ENCODE measurements at places on chromosomes 13 and 19.
A peak's percentile ranks its signal among the peaks of the same experiment; 100 is the strongest.

DNA sequence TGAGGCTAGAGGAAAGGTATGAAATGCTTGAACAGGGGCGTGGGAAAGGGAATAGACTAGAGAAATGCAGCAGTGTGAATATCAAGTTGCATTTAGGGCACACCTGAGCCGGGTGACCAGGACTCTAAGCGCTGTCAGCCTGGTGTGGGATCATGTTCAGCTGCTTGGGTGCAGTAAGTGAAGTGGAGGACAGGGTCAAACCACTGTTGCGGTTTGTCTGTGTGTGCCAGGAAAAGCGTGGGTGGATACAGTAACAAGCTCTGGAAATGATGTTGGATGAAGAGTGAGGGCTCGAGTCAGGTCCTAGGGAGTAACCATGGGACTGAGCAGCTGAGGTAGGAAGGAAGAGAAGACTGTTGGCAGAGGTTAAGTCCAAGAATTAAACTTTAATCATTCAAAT lies 15.8 kb downstream of the DGKH start:
- H3K36me3 ChIP-seq, result peaks cover 6% of the 10 kb centered on the region
- DNase-seq, result no peak
- no peak overlapping the region for H3K27ac ChIP-seq
- no peaks in the 10 kb centered on the region for H3K4me1 ChIP-seq
- H3K4me3 ChIP-seq, result no peak overlapping the region

GRCh38 chr13:43388282-43389034 lies 365.1 kb downstream of the DNAJC15 start:
- H3K27me3 ChIP-seq, result no peaks in the 10 kb centered on the region
- no peaks in the 10 kb centered on the region for H3K4me1 ChIP-seq
- H3K36me3 ChIP-seq, result no peaks in the 10 kb centered on the region
- H3K27ac ChIP-seq, result no peak overlapping the region
- H3K4me3 ChIP-seq, result no peak overlapping the region
- no peak for DNase-seq

GRCh38 chr19:1189419-1189818 lies 15.4 kb upstream of the SBNO2 start:
- no peaks in the 10 kb centered on the region for H3K36me3 ChIP-seq
- no peaks in the 10 kb centered on the region for H3K4me1 ChIP-seq
- no peak overlapping the region for H3K4me3 ChIP-seq
- no peak for DNase-seq
- H3K27me3 ChIP-seq, result no peaks in the 10 kb centered on the region

GRCh38 chr19:7911508-7912143 lies 3.0 kb upstream of the TGFBR3L start:
- peaks cover 42% of the 10 kb centered on the region for H3K36me3 ChIP-seq
- H3K4me3 ChIP-seq, result no peak overlapping the region
- H3K27me3 ChIP-seq, result peaks cover 5% of the 10 kb centered on the region
- DNase-seq, result no peak
- peaks cover 8% of the 10 kb centered on the region for H3K4me1 ChIP-seq

- H3K4me1 ChIP-seq, result peaks cover 49% of the 10 kb centered on the region
- H3K27ac ChIP-seq, result peak overlapping the region; percentile 84
- peak overlapping the region; percentile 85 for H3K4me3 ChIP-seq
- peaks cover 28% of the 10 kb centered on the region for H3K36me3 ChIP-seq
Measured at GRCh38 chr19:42284591-42285341, 15.7 kb downstream of the CIC start.

GRCh38 chr19:41541990-41542584 lies 33.9 kb upstream of the CEACAM21 start:
- H3K4me1 ChIP-seq, result no peaks in the 10 kb centered on the region
- H3K27me3 ChIP-seq, result no peaks in the 10 kb centered on the region
- DNase-seq, result peak; percentile 76
- H3K27ac ChIP-seq, result no peak overlapping the region
- H3K36me3 ChIP-seq, result no peaks in the 10 kb centered on the region
- no peak overlapping the region for H3K4me3 ChIP-seq

DNA sequence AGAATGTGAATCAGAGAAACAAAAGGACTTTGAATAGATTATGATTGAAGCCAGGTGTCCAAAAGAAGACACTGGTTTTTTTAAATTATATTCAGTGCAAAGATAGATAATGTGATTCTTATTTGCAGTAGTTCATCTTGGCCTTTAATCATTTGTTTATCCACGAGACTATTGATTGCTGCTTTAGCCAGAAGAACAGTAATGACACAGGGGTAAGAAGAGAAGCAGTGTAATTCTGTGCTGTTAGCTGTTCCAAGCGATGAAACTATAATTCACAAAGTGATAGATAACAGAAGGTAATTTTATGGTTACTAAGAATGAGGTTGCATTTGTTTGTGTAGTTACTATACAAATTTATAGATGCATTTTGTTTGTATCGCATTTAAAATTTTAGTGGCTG lies 311.6 kb downstream of the MZT1 start:
- no peak overlapping the region for H3K4me3 ChIP-seq
- DNase-seq, result no peak
- no peaks in the 10 kb centered on the region for H3K36me3 ChIP-seq
- H3K27ac ChIP-seq, result no peak overlapping the region
- H3K27me3 ChIP-seq, result no peaks in the 10 kb centered on the region

DNA sequence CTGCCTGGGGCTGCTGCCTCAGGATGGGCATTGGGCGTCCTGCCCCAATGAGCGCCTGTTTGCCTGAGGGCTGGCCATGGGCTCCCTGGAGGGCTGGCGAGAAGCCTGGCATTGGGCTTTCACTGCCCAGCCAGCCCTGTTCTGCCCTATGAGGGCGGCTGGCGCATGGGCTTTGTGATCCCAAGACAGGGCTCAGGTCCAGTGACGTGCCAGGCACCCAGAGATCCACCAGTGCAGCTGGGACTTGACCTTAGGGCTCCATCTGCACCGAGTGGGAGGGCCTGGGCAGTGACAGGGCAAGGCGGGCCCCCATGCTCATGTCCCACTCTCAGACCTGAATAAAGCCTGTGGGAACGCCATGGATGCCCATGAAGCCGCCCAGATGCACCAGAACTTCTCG lies 34.3 kb downstream of the MAU2 start:
- H3K36me3 ChIP-seq, result peaks cover 69% of the 10 kb centered on the region
- H3K27me3 ChIP-seq, result no peaks in the 10 kb centered on the region
- no peak overlapping the region for H3K4me3 ChIP-seq
- H3K4me1 ChIP-seq, result no peaks in the 10 kb centered on the region
- H3K27ac ChIP-seq, result no peak overlapping the region

GRCh38 chr13:72218966-72219365 lies 352.0 kb upstream of the DACH1 start:
- no peak for DNase-seq
- no peaks in the 10 kb centered on the region for H3K4me1 ChIP-seq
- no peak overlapping the region for H3K27ac ChIP-seq
- no peaks in the 10 kb centered on the region for H3K27me3 ChIP-seq
- H3K36me3 ChIP-seq, result no peaks in the 10 kb centered on the region

DNA sequence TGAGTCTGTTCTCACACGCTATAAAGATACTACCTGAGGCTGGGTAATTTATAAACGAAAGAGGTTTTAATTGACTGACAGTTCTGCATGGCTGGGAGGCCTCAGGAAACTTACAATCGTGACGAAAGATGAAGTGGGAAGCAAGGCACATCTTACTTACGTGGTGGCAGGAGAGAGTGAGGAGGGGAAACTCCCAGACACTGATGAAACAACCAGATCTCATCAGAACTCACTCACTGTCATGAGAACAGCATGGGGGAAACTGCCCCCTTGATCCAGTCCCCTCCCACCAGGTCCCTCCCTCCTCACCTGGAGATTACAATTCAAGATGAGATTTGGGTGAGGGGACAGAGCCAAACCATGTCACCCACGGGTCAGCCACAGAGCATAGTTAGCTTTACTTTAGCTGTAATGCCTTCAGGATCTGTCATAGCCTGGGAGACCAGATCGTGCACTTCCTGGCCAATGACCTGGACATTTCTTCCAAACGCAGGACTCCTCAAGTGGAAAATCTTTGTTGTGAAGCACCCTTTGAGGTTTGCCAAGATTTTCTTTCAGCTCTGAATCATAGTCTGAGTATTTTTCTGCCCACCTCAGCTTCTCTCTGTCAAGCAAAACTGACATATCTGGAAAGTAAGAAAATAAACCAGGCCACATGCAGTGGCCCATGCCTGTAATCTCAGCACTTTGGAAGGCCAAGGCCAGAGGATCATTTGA lies 25.2 kb upstream of the HIF3A start:
- H3K4me3 ChIP-seq, result no peak overlapping the region
- H3K27ac ChIP-seq, result no peak overlapping the region
- H3K4me1 ChIP-seq, result no peaks in the 10 kb centered on the region
- no peaks in the 10 kb centered on the region for H3K27me3 ChIP-seq

DNA sequence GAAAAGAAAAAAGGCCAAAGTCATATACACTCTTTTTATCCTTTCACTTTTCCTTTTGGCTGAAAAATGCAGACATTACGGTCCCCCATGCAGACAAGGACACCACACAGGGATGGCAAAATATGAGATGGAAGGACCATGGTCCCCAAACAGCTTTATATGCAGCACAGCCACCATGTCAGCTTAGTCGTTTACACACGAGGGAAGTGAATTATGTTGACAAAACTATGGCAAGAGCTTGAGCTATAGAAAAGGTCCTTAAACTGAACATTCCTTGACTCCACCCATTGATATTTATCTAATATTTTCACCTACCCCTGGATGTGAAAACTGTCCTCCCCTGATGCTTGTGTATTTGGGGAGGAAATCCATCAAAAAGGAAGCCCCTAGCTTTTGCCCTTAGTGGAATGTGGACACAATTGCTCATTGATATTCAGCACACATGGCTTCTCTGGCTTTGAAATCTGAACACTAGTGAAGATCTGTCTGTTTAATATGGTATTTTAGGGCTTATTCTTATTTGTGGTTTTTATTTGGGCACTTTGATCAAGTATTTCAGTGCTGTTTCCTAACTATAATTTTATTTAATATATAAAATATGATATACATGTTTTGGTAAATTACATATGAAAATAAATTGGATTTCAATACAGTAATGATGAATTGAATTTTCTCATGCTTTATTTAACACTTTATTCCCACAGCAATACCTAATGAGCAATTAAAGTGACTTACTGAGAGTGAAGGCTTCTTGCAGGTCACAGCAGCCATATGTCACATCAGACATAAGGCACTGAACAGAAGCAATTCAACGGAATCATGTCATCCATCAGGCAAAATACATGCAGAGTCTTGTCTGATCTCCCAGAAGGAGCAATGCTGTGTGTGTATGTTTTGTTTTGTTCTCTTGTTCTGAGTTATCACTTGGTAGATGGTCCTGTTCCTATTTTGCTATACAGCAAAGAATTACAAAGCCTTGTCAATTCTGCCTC lies 6.8 kb upstream of the GTF2F2 start:
- no peak overlapping the region for H3K4me3 ChIP-seq
- H3K36me3 ChIP-seq, result no peaks in the 10 kb centered on the region
- H3K27me3 ChIP-seq, result no peaks in the 10 kb centered on the region
- DNase-seq, result no peak

- no peaks in the 10 kb centered on the region for H3K4me1 ChIP-seq
- H3K27me3 ChIP-seq, result no peaks in the 10 kb centered on the region
- no peak overlapping the region for H3K4me3 ChIP-seq
- no peaks in the 10 kb centered on the region for H3K36me3 ChIP-seq
- no peak for DNase-seq
Measured at GRCh38 chr13:104357174-104357573, 1291.0 kb upstream of the SLC10A2 start.

DNA sequence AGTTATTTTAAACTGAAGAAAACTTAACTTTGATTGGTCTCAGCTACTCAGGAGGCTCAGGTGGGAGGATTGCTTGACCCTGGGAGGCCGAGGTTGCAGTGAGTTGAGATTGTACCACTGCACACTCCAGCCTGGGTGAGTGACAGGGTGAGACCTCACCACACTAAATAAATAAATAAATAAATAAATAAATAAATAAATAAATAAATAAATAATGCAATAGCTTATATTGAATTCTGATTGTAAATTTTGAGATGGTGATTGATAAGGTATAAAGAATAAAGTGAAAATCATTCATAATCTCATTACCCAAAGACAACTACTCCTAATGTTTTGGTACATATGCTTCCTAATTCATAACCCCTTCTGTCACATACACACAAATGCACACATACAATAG lies 58.1 kb downstream of the TUBA3C start:
- DNase-seq, result no peak
- no peak overlapping the region for H3K27ac ChIP-seq
- H3K36me3 ChIP-seq, result no peaks in the 10 kb centered on the region
- H3K27me3 ChIP-seq, result no peaks in the 10 kb centered on the region
- H3K4me1 ChIP-seq, result no peaks in the 10 kb centered on the region

DNA sequence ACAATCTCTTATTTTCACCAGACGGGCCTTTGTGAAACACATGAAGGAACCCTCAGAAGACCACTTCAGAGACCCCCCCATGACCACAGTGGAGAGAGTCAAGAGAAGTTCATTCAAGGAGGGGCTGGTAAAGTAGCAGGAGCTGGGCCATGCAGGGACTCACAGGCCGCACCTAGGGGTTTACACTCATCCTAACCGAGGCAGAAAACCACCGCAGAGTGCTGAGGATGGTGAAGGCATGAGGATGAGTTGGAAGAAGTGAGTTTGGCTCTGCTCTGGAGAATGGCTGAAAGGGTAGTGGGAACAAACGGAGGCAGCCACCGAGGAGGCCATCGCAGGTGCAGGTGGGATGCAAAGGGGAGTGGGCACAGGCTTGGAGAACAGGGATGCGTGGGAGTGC lies 1046.9 kb downstream of the UQCRFS1 start:
- H3K27ac ChIP-seq, result no peak overlapping the region
- no peaks in the 10 kb centered on the region for H3K36me3 ChIP-seq
- no peaks in the 10 kb centered on the region for H3K4me1 ChIP-seq
- no peak overlapping the region for H3K4me3 ChIP-seq

DNA sequence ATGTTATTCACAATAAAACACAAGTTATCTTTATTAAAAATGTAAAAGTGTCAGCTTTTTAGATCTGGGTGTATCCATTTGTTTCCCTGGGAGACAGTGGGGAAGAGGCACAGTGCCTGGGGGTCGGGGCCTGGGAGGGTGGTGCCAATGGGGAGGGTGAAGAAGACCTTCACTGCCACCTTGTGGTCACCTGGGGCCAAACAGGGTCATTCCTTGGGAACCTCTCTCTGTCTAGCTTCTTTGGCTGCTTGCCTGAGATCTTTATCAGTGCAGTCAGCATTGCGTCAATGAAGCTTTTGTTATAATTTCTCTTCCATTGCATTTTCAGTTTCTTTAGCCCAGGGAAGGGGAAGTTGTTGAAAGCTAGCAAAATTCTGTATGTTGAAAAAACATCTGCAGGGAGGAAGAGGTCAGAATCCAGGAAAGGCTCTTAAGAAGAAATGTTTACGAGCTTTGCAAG lies 39.1 kb downstream of the PCDH8 start:
- no peaks in the 10 kb centered on the region for H3K4me1 ChIP-seq
- no peak for DNase-seq
- H3K36me3 ChIP-seq, result no peaks in the 10 kb centered on the region

GRCh38 chr19:6551607-6552450 lies 21.0 kb downstream of the TNFSF9 start:
- no peaks in the 10 kb centered on the region for H3K27me3 ChIP-seq
- no peak overlapping the region for H3K4me3 ChIP-seq
- no peaks in the 10 kb centered on the region for H3K36me3 ChIP-seq
- no peaks in the 10 kb centered on the region for H3K4me1 ChIP-seq

All from ascending aorta (tissue), 2 donors.